GM10248 (cell line): ENCODE measurements at places on chromosomes 3 and 15.

GRCh38 chr15:29613951-29614382, 208.3 kb downstream of the TJP1 start:
- no peak for DNase-seq

- no peak for DNase-seq
Observed at GRCh38 chr3:56001537-56001936, 466.7 kb downstream of the ERC2 start.

DNA sequence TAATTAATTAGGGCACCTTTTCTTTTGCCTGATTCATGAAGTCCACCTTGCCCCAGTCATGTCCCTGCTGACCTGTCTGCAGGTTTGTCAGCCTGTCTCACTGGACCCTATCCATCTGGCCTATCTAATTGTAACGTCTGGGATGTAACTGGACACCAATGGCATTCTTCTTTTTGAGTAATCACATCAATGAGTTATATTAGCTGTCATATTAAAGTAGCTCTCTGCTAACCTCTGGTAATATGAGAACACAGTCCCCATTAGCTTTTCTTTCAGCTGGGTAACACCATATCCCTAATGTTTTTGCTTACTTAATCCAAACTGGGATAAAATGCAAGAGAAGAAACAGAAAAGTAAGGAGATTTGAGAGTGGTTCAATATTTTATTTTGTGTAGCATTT, 166.2 kb upstream of the VEPH1 start:
- no peak for DNase-seq

GRCh38 chr3:123387532-123387931, 61.4 kb downstream of the ADCY5 start:
- DNase-seq = no peak

- no peak for DNase-seq
Observed at GRCh38 chr3:23153436-23153835, 49.7 kb upstream of the UBE2E2 start.
